CD4-positive, alpha-beta T cell (primary cell): ENCODE measurements at places on chromosomes 4 and X. TPM values are rescaled to one million over a fixed set of nuclear protein-coding genes. Genes with fewer than 3 reads are reported as not detected.

GRCh38 chrX:40734971-40735324, 394 bp downstream of the MED14 start:
- peak; percentile 1 for DNase-seq
- H3K4me1 ChIP-seq = peaks cover 15% of the 10 kb centered on the region
- no peaks in the 10 kb centered on the region for H3K36me3 ChIP-seq
- H3K4me3 ChIP-seq = peak overlapping the region; percentile 65

DNA sequence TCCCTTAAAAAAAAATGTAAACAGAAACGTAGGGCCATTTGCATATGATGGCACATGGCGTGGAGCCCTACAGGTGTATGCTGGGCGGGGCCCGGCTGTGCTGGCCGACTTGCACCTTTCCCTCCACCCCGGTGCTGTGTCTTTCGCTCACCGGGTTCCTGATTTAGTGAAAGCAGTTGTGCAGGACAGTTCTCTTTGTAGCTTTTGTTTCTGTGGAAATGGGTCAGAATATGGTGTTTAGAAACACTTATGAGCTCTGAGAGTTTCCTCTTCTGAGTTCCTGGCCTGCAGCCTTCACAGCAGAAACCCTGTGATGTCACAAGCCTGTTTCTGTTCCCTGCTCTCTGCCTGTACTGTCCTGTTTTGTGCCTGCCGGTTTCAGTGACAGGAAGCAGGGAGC, 22.5 kb upstream of the MSANTD1 start:
- no peak overlapping the region for H3K27ac ChIP-seq
- no peaks in the 10 kb centered on the region for H3K4me1 ChIP-seq
- H3K27me3 ChIP-seq = no peaks in the 10 kb centered on the region
- no peak overlapping the region for H3K4me3 ChIP-seq
- DNase-seq = no peak

DNA sequence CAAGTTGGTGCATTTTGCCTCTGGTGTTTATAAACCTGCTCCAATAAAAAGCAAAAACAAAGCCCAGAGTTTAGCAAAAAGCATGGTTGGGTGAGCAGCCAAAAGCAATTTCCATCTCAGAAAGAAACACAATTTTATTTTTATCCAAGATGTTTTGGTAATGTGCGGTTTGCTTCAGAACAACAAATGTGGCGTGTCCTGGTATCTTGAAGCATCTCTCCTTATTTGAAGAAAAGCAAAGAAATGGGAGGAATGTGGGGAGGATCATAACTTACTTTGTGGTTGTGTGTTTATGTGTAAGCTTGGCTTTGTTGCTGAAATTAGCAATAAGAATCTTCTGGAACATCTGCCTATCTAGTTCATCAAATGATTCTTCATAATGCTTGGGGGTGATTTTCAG, 88.3 kb upstream of the DDX3X start:
- H3K36me3 ChIP-seq = no peaks in the 10 kb centered on the region
- no peaks in the 10 kb centered on the region for H3K4me1 ChIP-seq
- H3K4me3 ChIP-seq = no peak overlapping the region
- no peak for DNase-seq

DNA sequence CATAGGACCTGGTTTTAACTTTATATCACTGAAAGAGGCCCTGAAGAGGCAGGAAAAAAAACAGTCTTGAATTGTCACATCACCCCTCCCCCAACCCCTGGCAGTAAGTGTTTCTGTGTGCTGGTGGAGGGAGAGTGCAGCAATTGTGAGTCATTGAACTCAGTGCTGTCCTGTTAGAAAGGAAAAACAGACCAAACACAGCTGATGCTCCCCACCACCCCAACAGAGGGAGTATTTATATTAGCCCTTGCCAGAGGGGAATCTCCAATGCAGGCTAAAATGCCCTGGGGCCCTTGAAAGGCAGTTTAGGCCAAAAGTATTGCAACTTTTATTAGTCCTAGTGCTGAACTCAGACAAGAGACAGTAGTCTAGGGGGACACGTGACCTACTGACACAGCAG, 197.8 kb upstream of the AGTR2 start:
- H3K4me3 ChIP-seq = no peak overlapping the region
- no peak for DNase-seq
- no peak overlapping the region for H3K27ac ChIP-seq
- H3K36me3 ChIP-seq = no peaks in the 10 kb centered on the region

GRCh38 chr4:13309751-13310150, 174.4 kb downstream of the RAB28 start:
- DNase-seq = no peak
- no peaks in the 10 kb centered on the region for H3K36me3 ChIP-seq
- no peak overlapping the region for H3K27ac ChIP-seq
- H3K27me3 ChIP-seq = no peaks in the 10 kb centered on the region
- H3K4me3 ChIP-seq = no peak overlapping the region

The PHOX2B gene
- total RNA-seq = not detected

The KIT gene
- total RNA-seq = 0.36 TPM

DNA sequence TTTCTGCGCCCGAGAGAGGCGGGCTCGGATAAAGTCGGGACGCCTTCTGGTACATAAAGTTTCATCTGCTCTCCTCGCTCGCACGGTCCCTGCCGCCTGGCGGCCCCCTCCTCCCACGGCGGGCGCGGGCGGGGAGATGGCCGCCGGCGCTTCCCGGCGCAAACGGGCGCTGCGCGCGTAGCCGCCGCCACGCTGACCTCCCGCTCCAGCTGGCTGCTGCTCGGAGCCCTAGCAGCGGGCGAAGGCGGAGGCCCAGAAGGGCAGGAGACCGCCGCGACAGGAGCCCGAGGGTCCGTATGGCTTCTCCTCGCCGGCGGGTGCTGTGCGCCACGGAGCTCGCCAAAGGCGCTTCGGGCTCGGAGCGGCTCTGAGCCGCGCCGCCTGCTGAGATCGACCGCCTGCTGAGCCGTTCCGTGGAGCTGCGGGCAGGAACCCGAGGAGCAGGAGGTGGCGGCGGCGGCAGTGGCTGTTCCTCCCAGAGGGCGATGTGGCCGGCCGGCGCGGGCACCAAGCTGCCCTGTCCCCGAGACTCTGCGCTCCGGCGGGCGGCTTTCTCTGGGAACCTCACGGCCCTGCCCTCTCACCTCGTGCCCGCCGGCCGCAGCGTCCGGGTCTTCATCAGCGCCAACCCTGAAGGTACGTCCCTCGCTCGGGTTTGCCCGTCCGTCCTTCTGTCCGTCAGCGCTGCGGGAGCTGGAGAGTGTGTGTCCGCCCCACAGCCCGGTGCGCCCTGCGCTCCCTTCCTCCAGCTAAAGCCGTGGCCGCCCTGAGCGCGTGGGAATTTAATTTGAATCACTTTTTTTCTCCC, at the start of gene NWD2:
Gene NWD2 (plus strand): TSS at position 161 of the 808 bp plus-strand sequence. CDS start 325 bp downstream, at position 486.
- H3K27me3 ChIP-seq = peaks cover 51% of the 10 kb centered on the region
- DNase-seq = no peak
- H3K27ac ChIP-seq = no peak within 1 kb of the TSS
- H3K36me3 ChIP-seq = no peaks in the 10 kb centered on the region
- no peaks in the 10 kb centered on the region for H3K4me1 ChIP-seq
- no peak within 1 kb of the TSS for H3K4me3 ChIP-seq

DNA sequence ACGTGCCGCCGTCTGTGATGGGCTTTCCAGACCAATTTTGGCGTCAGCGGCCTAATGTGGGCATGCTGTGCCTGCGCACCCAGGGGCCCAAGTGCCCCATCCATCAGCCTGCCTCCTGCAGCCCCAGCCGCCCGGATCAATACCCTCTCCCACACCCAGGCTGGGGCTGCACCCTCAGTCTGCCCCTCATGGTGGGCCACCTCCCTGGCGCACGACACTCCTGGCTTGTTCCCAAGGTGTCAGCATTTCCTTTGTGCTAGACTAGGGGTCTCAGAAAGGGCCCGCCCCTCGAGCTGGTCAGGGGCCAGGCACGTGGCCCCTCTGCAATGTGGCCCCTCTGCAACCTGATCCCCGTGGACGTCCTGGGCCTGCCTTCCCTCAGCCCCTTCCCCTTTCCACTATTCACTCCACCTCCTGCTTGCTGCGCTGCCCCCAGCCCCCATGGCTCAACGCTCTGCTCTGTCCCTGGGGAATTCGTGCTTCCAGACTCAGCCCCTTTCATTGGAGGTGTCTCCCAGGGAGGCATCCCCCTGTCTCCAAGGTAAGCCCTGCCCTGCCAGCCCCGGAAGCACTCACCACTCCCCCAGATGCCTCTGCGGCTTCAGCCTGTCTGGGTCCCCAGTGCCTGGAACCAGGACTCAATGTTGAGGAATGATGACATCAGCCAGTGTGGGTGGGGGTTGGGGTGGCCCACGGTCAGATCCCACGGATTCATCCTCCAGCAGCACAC, 130.8 kb downstream of the HMX1 start:
- DNase-seq = no peak
- H3K36me3 ChIP-seq = no peaks in the 10 kb centered on the region
- H3K4me1 ChIP-seq = no peaks in the 10 kb centered on the region
- no peak overlapping the region for H3K4me3 ChIP-seq
- H3K27ac ChIP-seq = no peak overlapping the region

GRCh38 chrX:150364347-150365050, 1.4 kb downstream of the MAMLD1 start:
- H3K27me3 ChIP-seq = peaks cover 14% of the 10 kb centered on the region
- H3K36me3 ChIP-seq = no peaks in the 10 kb centered on the region
- peaks cover 42% of the 10 kb centered on the region for H3K4me1 ChIP-seq
- no peak for DNase-seq

The HEPH gene
- not detected for total RNA-seq

- H3K4me1 ChIP-seq = no peaks in the 10 kb centered on the region
- H3K36me3 ChIP-seq = no peaks in the 10 kb centered on the region
- DNase-seq = no peak
- no peak overlapping the region for H3K27ac ChIP-seq
- H3K4me3 ChIP-seq = no peak overlapping the region
Observed at GRCh38 chr4:116064331-116064730, 950.9 kb upstream of the NDST4 start.

- H3K27me3 ChIP-seq = peaks cover 5% of the 10 kb centered on the region
- H3K4me3 ChIP-seq = no peak overlapping the region
- no peak overlapping the region for H3K27ac ChIP-seq
- H3K4me1 ChIP-seq = no peaks in the 10 kb centered on the region
- no peak for DNase-seq
- H3K36me3 ChIP-seq = no peaks in the 10 kb centered on the region
Observed at GRCh38 chr4:67332627-67333026, 212.7 kb downstream of the CENPC start.

The REELD1 gene
- 1.7 TPM for total RNA-seq

The CCDC110 gene
- 0.36 TPM for total RNA-seq

The TBX22 gene
- total RNA-seq = not detected

- no peaks in the 10 kb centered on the region for H3K27me3 ChIP-seq
- no peak overlapping the region for H3K4me3 ChIP-seq
- no peaks in the 10 kb centered on the region for H3K4me1 ChIP-seq
- no peaks in the 10 kb centered on the region for H3K36me3 ChIP-seq
- no peak for DNase-seq
Observed at GRCh38 chr4:180377741-180378140, 1865.5 kb upstream of the TENM3 start.

DNA sequence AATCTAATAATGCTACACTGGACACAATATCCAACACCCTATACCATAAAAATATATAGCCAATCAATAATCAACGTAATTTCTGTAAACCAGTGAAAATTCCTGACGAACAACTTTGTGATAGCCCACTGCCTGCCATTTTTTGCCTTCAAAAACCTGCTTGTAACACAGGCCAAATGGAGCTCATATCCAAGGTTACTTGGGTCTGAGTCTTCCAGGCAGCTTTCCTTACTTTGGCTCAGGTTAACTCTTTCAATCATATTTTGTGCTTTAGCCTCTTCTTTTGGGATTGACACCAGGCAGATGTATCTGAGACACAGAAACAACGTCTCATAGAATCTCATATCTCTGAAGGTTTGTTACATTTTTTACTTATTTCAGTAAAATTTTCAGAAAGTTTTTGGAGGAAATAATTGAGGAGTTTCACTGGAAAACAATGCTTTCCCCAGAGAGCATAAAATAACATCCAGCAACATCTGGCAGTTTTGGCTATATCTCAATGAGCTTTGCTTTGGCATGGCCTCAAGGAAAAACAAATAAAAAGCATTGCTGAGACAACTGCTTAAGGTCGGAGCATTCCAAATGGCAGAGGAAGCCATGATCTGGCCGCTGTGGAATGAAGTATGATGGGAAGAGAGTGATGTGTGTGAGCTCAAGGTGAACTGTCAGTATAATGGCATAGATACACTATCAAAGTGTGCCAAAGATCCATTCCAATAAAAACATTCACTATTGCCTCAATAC, 162.9 kb upstream of the SPIN4 start:
- H3K27ac ChIP-seq = no peak overlapping the region
- H3K4me3 ChIP-seq = no peak overlapping the region
- no peak for DNase-seq
- H3K36me3 ChIP-seq = no peaks in the 10 kb centered on the region

The FGF5 gene
- 0.05 TPM for total RNA-seq

The PTCHD1 gene
- total RNA-seq = not detected

DNA sequence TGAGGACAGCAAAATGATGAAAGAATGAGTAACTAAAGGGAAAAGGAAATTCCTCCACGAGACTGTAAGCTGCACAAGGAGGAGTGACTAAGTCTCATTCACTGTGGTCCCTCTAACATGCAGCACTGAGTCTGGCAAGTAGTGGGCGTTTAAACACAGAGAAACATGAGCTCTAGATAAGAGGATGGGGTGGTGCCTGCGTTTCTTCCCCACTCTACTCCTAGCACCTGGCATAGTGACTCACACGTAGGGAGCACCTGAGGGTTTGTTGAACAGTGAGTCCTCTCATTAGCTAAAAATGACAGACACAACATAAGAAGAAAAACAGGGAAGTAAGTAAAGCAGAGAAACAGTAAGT, 105.8 kb upstream of the CBR4 start:
- DNase-seq = no peak
- H3K27me3 ChIP-seq = no peaks in the 10 kb centered on the region
- H3K36me3 ChIP-seq = no peaks in the 10 kb centered on the region
- no peaks in the 10 kb centered on the region for H3K4me1 ChIP-seq

- H3K4me1 ChIP-seq = no peaks in the 10 kb centered on the region
- H3K27me3 ChIP-seq = no peaks in the 10 kb centered on the region
- H3K36me3 ChIP-seq = no peaks in the 10 kb centered on the region
- no peak overlapping the region for H3K27ac ChIP-seq
- DNase-seq = no peak
Observed at GRCh38 chr4:55087913-55088260, 37.5 kb downstream of the KDR start.

DNA sequence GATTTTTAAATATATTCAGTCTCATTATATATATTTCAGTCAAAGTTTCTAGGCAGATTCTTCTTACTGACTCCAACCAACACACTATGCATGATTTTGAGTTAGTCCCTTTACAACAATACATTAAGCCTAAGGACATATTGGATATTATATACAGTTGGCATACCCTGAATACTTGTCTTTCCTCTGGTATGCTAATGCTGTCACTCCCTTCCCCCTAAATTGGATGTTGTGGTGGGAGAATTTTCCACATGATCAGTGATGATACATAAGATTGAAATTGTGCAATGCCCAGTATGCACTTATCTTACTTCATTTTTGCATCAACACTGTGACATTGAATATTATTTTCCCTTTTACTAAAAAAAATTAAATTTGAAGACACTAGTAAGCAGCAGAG, 935.2 kb downstream of the PCDH7 start:
- no peak for DNase-seq
- no peaks in the 10 kb centered on the region for H3K27me3 ChIP-seq
- H3K4me3 ChIP-seq = no peak overlapping the region
- no peaks in the 10 kb centered on the region for H3K4me1 ChIP-seq
- H3K27ac ChIP-seq = no peak overlapping the region
